Activated naive CD4-positive, alpha-beta T cell (primary cell): ENCODE measurements at places on chromosomes 5 and 9.

GRCh38 chr9:110198357-110198756, 9.6 kb downstream of the C9orf152 start:
- no peak for DNase-seq

DNA sequence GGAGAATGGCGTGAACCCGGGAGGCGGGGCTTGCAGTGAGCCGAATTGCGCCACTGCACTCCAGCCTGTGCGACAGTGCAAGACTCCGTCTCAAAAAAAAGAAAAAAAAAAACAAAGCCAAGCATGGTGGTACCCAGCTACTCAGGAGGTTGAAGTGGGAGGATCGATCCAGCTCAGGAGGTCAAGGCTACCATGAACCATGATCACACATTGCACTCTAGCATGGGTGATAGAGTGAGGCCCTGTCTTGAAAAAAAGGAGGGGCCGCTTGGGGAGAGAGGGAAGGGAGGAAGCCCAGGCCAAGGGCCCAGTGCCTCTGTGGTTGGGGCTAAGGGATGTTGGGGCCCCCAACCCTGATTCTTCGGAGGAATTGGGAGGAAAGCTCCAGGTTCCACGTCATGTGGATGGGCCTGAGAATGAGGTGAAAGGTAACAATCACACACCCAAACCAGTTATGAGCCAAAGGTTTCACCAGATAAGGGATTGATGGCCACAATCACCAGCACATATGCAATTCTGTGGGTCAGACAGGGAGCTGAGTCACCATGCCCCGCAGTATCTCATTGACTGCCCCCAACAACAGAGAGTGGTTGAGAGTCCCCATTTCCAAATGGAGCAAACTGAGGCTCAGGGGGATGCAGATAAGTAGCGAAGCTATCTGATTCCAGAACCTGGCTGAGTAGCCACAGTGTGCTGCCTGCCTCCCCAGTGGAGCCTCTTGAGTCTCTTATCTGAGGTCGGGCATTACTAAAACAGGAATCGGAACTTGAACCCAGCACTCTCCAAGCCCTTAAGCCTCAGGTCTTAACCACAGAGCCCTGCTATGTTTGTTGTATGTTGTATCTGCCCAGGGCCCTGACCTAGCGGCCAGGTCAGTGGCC, 20.5 kb downstream of the SWI5 start:
- no peak for DNase-seq

DNA sequence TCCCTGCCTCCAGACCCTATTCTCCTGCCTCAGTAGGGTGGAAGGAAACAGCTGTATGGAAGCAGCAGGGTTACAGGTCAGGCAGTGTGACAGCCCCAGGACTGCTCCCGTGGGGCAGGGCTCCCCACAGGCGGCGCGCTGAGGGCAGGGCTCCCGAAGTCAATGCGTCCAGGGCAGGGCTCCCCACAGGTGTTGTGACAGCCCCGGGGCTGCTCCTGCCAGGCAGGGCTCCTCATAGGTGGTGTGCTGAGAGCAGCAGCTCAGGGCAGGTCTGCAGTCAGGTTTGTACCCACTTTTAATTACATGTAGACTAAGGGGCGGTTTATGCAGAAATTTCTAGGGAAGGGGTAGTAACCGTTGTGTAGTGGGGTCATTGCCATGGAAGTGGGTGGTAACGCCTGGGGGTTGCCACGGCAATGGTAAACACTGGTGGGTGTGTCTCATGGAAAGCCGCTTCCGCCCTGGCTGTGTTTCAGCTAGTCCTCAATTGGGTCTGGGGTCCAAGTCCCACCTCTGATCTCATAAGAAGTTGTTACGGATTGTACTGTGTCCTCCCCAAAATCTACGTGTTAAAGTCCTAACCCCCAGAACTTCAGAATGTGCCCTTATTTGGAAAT, 16.7 kb upstream of the TERT start:
- DNase-seq, result no peak

DNA sequence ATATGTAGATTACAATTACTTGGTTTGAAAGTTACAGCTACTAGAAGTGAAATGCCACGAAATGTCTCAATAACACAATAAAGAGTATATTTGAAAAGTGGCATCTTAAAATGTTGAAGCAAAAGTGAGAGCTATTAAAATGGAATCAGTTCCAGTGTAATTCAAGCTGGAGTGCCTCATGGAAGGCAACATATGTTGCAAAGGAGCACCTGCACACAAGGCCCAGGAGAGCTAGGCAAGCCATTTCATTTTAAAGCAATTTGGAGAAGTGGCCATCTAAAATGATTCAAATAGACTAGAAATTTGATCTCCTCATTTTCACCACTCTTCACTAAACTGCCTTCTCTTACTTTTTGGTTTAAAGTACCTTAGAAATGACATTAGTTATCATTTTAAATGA, 167.8 kb downstream of the GABRB2 start:
- no peak for DNase-seq

GRCh38 chr9:89920951-89921350, 316.1 kb downstream of the GADD45G start:
- no peak for DNase-seq

GRCh38 chr5:91487420-91487819, 104.3 kb upstream of the ARRDC3 start:
- no peak for DNase-seq

- peak; percentile 35 for DNase-seq
Observed at GRCh38 chr9:126471084-126471624, 142.6 kb upstream of the LMX1B start.

DNA sequence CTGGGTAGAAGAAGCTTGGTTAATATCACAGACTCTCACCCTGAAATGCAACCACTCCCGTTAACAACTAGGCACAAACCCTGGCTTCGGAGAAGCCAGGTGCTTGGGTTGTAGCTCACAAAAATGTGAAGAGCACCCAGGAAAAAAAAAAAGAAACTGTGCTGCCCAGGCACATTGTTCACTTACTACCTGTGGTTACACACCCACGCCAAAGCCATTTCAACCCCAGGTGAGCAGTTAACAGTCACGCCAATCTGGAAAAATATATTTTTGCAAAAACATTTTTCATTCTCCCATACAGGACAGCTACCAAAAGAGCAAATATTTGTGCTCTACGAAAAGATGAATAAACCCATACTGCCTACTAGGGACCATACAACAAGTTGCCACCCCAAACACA, 49.2 kb downstream of the SIL1 start:
- no peak for DNase-seq

GRCh38 chr9:23041466-23041865, 594.8 kb downstream of the DMRTA1 start:
- no peak for DNase-seq

DNA sequence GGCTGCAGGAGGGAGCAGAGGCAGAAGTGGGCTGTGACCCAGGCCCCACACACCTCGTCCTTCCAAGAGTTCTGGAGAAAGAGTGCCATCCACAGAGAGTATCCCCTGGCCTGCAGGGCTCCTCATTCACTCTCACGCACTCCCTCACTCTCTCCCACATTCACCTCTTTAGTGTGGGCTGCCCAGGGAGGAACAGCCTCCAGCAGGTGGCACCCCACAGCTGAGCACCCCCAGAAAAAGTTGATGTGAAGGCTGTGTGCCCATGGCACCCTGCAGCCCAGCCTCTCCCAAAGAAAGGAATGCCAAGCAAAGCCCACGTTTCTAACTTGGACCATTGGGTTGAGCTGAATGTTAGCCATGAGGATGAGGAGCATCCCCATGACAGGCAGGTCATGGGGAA, 4.5 kb upstream of the SHC3 start:
- no peak for DNase-seq

DNA sequence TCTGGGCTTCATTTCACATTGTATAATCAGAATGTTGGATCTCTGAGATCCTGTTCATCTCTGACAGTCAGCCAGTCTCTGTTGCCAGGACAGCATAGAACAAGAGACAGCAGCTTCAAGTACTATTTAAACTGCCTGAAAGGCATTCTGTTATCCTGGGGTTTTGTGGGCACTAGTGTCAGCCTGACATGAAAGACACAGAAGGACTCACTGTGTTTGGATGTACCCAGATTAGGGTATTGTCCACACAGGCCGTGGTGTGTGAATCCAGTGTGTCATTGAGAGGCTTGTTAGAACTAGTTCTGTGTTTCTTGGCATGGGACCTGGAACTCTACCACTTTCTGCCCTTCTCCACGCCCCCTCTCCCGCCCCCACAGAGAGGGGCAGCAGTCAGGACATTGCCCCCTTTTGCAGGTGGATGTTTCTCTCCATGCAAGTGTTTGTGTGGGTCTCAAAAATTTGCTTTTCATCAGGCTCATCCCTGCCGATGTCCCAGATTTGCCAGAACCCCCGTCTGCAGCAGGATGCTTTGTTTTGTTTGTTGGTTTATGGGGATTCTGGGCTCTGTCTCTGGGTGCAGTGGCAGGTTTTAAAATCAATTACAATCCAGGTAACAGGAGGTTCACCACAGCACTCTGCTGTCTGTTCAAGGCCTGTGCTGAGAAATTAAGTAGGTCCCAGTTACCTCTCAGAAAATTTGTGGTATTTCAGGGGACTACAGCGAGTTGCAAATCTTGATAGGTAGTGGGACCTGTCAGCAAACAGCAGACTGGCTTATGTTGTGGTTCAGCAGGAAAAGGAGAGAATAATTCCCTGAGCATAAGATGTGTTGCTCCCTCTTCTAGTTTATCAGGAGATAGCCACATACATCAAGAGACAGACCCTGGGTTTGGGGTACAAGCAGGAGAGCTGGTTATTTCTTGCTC, 144.6 kb downstream of the DOCK2 start:
- no peak for DNase-seq

DNA sequence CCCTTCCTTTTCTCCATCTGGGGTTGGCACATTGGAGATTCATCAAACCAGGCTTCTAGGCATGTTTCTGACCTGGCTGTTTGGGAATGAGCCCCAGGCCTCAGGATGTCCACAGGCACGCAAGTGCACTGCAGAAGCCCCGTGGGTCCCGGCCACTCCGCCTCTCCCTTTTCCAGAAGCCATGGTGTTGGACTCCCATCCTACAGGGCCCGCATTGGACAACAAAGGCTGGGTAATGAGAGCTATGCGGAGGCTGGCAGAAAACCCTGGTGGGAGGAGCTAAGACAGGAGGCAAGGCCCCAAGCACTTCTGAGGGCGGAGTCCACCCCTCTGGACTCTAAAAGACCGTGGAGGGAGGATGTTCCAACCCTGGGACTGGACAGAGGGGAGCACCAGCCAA, 160.6 kb downstream of the OLFM1 start:
- DNase-seq, result no peak

DNA sequence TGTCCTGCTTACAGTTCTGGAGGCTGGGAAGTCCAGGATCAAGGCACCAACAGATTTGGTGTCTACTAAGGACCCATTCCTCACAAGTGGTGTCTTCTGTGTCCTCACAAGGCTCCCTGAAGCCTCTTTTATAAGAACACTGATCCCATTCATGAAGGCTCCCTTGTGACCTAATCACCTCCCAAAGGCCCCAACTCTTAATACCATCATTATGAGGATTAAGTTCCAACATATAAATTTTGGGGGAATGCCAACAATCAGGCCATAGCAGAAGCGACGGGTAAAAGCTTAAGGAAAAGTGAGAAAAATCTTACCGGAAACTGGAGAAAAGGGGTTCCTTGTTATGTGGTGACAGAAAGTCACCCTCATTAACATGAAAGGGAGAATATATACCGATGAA, 11.2 kb downstream of the CTNNAL1 start:
- no peak for DNase-seq

DNA sequence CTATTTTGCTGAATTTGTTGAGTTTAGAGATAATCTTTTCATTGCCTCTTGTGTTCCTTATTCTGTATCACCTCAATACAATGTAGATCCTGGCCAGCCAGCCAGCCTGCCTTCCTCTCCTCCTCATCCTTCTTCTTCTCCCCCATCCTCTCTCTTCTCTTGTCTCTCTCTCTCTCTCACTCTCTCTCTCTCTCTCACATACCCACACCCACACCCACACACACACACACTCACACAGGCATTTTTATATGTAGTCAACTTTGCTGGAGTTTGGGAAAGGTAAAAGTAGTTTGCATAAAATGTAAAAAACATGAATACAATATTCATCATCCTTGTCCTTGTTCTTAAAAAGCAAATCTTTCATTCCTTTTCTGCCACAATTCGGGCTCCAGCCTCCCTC, 60.5 kb downstream of the ZFAND5 start:
- no peak for DNase-seq
